ENCODE measurements at places on chromosomes 1 and 21. TPM values are rescaled to one million over a fixed set of nuclear protein-coding genes. Genes with fewer than 3 reads are reported as not detected.

The CLCA1 gene
- not detected for total RNA-seq

DNA sequence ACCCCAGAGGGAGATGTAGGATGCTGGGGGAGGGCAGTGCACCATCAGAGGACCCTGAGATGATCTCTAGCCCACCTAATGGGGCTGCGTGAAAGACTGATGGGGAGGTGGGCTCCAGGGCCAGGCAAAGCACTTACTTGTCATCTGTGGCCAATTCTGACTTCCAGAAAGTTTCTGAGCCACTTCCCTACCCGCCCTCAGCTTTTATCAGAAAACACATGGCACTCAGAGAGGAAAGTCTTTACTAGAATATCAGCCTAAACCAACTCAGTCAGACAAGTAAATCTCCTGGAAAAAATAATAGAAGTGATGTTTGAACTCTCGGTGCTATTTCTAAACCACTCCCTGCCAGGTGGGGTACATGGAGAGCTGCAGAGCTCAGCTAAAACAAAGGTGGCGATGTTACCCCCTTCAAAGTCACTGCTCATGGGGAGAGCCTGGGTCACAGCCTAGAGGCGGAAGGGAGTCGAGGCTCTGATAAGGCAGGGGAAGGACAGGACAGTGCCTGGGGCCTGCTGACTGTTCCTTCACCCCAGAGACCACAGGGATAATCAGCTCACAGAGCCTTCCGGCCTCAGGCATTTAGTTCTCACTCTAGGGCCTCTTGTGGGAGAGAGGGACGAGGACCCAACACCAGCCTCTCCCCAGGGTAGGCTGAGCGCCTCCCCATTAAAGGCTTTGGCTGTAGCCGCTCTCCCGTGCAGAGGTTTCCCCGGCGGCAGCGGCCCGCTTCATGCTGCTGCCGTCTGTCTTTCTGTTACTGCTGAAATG, 14.2 kb downstream of the SMIM12 start:
- DNase-seq: no peak

DNA sequence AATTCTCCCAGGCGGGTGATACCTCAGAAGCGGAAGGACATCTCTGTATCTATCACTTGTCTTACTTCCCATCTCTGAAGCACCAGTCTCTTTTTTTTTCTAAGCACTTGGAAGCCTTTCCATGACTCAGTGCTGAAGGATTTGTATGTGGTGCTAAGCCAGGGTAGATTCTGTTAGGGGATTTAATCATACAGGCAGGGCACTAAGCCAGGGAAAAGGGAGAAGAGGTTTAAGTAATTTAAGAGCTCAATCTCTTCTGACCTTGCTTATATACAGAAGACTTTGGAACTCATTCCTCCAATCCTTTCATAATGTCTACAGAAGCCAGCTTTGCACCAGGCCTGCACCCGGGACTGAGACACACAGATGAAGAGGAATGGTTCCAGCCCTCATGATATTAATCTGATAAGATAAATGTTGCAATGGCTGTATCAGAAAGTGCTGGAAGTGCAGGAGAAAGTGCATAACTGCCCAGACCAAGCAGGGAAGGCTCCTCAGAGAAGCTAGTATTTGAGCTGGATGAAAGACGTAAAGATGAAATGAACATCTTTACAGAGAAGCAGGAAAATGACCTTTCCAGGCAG, 11.0 kb downstream of the FAM163A start:
- DNase-seq: no peak

- DNase-seq: no peak
Observed at GRCh38 chr1:30471307-30471706, 252.1 kb downstream of the MATN1 start.

DNA sequence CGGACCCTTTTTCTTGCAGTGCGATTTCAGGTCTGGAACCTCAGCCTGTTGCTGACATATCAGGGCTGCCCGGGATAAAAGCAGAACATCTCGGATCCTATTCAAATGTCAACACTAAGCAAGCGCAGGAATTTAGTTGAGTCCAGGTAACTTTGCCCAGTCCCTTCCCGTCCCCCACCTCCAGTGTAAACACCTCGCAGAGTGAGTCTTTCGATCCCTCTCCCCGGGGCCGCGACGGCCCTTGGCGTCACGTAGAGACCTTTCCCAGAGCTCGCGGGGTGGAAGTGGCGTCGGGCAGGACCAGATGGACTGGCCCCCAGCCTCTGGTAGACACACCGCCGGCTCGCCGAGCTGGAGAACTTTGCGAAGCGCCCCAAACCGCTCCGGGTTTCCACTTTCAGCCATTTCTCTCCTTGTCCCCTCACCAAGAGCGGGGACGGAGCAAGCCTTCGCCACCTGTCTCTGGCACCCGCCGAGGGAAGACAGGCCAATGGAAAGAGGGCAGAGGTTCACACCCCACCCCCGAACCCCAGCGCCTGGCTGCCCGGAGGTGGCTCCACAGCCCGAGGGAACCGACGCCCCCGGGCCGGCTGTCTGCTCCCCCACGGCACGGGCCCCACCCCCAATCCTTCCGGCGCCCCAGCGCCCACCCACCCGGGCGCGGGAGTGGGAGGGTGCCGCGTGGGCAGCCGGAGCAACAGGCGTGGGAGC, 570 bp downstream of the KCND3 start:
- DNase-seq: no peak

All from heart right ventricle (tissue), 16 donors.